ENCODE measurements at places on chromosomes 1 and 21. TPM values are rescaled to one million over a fixed set of nuclear protein-coding genes. Genes with fewer than 3 reads are reported as not detected.

DNA sequence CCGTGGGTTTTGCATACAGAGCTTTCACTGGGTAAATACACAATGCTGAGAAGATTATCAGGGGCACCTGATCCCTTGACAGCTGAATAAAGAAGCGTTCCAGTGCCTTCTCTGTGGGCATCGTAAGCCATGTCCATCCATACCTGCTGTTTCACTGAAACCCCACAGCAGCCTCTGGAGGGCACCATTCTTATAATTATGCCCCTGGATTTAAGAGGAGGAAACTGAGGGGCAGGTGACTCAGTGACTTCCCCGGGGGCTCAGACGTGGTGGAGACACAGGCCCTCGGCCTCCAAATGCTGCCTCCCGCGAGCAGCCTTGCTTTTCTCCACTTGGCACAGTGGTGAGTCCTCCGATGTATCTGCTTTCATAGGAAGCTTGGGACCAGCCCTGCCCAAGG lies 56.7 kb downstream of the B3GALT5 start:
- no peak for DNase-seq

DNA sequence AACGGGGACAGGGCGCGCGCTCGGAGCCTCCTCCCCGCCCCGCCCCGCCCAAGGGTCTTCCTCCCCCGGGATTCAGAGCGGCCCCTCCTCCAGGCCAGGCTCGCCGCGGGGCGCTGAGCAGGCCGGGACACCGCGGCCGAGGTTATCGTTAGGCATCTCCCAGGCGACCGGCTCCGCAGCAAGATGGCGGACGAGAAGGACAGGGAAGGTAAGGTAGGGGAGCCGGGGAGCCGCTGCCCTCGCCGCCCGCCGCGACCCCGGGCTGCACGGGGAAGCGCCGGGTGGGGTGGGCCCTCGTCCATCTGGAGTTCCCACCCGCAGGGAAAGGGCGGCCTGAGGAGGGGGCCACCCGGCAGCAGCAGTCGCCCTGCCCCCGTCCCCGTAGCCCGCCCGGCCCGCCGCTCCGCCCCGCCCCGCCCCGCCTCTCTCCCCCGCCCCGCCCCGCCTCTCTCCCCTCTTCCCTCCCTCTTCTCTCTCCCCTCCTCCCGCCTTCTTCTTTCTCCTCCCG lies 105.9 kb upstream of the HNRNPU start:
- peak; percentile 74 for DNase-seq

DNA sequence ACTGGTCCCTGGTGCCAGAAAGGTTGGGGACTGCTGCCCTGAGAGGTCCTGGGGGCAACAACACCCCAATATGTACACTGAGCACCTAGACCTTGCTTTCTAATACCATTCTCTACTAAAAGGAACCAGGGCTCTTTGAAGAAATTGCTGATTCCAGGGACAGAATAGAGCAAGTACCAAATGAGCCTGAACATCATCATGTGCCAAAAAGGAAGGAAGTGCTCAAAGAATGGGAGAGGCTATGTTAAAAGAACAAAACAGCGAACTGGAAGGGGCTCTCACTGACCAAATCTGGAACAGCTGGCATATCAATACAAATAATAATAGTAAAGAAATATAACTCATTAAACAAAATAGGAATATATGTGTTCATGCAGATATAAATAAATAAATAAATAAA lies 50.8 kb downstream of the PIK3R3 start:
- no peak for DNase-seq

Gene SPAG17
- 94.3 TPM for total RNA-seq

DNA sequence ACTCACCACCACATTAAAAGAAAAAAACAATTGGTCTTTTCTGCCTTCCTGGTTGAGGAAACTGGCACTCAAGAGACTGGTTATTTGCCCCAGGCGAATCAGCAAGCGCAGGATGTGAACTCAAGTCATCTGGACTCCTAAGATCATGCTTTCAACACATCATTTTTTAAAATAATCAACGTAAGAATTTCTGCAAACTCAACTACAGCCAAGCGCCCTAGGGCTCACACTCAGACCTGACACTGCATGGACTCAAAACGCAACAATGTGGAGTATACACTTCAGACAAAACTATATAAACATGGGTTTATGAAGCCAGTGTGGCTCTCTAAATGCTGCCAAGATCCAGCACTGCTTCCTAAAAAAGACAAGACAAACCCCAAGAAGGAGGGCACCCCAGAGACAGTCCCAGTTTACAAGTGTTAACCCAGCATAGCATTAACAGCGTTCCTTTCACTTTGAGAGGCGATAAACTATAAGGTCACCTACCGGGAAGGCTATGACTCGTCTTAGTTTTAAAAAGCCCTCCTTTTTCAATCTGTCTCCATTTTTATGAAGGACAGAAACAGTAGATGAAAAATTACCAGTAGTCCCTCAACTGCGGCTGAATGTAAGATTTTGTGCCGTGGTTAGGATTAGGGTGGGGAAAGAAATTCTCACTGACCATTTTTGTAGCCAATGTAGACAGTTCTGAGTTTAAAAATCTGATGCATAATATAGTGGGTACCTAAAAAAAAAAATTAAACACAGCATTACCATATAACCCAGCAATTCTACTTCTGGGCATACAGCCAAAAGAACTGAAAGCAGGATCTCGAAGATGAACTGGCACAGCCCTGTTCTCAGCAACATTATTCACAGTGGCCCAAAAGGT lies 54.8 kb downstream of the SIPA1L2 start:
- DNase-seq = no peak

Gene IL6R
- total RNA-seq = 110 TPM

GRCh38 chr1:154943649-154944400 lies 7.3 kb upstream of the PMVK start:
- no peak for DNase-seq

Gene LENEP
- not detected for total RNA-seq

- no peak for DNase-seq
These were observed 24.4 kb downstream of the CRYAA start for GRCh38 chr21:43193088-43193650.
